ENCODE measurements at places on chromosomes 16 and 17.

DNA sequence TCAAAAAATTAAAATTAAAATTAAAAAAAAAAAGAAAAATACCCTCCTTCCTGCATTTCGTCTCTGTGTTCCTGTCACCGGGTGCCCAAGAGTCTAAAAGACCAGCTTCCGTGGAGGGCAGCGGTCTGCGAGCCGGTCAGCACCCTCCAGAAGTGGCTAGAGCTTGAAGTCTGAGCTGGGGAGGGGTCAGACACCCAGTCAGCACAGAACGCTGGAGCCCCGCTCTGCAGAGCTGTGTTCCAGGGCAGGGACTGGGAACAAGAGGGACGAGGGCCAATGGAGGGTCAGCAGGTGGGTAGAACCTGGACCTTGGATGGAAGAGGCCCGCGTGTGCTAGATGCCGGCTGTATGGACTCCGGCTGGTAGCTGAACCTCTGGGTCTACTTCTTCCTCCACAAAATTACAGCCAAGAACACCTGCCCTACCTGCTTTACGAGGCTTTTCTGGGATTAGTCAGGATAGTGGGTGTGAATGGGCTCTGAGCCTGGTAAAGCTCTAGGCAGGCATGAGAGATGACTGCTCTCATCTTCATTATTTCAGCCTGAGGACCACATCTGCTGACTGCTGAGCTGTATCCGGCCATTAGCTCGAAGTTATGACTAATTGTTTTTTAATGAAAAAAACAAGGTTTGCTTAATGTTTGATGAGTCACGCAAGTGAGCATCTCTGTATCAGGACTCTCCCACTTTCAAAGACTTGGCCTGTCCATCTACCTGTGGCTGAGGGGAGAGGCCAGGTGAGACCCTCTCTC lies 5.9 kb downstream of the TRPV1 start:
- DNase-seq, result no peak

GRCh38 chr17:48335858-48336500 lies 94.0 kb downstream of the SKAP1 start:
- DNase-seq, result no peak

DNA sequence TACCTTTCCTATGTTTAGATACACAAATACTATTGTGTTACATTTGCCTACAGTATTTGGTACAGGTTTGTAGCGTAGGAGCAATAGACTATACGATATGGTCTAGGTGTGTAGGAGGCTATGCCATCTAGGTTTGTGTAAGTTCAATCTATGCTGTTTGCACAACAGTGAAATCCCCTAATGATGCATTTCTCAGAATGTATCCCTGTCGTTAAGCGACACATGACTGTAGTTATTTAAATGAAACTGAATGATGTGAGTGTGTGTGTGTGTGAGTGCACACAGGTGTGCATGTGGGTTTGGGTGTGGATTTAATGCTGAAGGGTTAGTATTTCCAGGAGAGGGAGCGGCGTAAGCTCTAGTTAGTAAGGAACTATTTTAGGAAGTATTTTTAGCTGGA lies 34.6 kb upstream of the SMIM36 start:
- DNase-seq, result no peak

GRCh38 chr17:8485491-8485890 lies 49.8 kb downstream of the NDEL1 start:
- no peak for DNase-seq

DNA sequence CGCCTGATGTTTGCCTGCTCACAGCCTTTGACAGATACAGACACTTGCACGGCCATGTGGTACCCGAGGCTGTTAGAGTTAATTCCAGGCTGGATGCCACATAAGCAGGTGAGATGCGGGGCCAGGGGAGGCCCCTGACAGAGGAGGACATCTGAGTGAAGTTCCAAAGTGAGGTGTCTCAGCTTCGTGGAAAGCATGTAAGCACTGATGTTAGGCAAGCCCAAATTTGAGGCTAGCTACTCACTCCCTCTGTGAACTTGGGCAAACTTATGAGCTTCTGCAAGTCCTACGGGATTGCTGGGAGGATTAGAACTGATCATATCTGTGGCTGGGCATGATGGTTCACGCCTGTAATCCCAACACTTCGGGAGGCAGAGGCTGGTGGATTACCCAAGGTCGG lies 39.3 kb upstream of the MARCHF10 start:
- DNase-seq, result no peak

GRCh38 chr16:62853887-62854286 lies 817.6 kb upstream of the CDH8 start:
- DNase-seq, result no peak

DNA sequence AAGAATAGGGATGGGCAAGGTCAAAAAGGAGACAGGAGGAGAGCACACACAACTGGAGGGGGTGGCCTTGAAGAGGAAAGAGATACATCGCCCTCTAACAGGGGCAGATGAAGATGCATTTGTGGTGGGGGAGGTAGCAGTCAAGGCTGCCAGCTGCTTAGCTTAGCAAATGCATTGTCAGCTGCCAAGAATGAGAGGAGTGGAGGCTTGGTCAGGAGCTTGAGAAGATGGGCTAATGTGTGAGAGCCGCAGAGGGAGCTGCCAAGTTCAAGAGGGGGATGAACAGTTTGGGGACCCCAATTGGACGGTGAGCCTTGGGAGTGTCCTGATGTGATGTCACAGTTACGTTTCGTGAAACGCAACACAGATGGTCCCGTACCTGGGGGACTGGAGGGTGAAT lies 28.9 kb upstream of the GNA13 start:
- DNase-seq, result no peak

All from right cardiac atrium (tissue), 5 donors.